NCI-H1436 (cell line): ENCODE measurements at places on chromosomes 12 and 14.
A peak's percentile ranks its signal among the peaks of the same experiment; 100 is the strongest.

DNA sequence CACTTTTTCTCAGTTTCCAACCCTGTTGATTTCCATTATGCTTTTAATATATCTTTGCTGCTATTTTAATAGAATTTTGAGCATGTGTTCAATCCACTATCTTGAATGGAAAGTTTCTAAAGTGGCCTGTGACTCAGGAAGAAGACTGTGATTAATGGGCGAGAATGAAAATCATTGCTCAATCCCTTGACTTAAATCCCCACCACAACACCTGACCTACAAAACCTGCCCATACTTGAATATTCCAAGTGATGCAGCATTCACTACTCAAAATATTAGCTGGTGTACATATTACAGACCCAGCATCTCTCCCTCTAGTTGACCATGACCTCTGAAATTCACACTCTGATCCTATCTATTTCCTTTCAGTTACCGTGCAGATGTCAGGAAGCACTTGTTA is 1.3 kb upstream of the OAS3 start:
- DNase-seq, result no peak

GRCh38 chr14:65070471-65070976 is 31.8 kb downstream of the MAX start:
- peak; percentile 16 for DNase-seq

DNA sequence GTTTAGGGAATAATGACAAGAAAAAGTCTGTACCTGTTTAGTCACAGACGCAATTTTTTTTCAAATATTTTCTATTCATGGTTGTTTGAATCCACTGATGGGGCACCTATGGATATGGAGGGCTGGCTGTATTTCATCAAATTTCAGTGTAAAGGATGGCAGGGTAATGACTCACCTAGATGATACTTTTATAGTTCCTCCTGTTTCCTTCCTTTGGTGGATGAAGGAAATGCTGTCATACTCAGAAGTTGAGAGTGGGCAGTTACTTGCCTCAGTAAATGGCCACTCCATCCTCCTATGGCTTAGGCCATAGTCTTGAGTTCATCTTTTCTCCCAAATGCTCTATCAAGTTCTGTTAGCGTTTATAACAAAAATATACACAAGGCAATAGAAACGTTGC is 18.9 kb upstream of the C12orf71 start:
- no peak for DNase-seq

- DNase-seq, result no peak
Measured at GRCh38 chr14:58739674-58740073, 101.9 kb downstream of the DACT1 start.

- DNase-seq, result no peak
Measured at GRCh38 chr12:115597157-115597712, 680.3 kb downstream of the MED13L start.

DNA sequence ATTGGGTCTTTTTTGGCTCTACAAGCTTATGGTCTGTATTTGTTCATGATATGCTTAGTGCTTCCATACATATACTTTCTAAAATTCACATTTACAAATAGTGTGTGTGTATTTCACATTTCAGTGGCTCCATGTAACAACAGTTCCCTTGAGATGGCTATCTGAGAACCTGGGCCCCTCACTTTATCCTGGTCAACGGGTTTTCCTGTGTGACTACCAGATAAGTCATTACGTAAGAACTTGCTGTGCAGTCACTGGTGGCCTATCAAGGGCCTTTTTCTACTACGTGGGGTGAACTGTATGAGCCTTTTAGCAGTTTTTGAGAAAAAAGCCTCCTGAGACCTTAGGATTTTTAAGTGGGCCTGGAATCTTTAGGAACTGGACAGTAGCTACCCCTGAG is 454.1 kb downstream of the PCNX1 start:
- no peak for DNase-seq

GRCh38 chr12:67498991-67499390 is 149.6 kb upstream of the DYRK2 start:
- no peak for DNase-seq

GRCh38 chr12:3533703-3534386 is 42.8 kb downstream of the PRMT8 start:
- DNase-seq, result peak; percentile 47

- no peak for DNase-seq
Measured at GRCh38 chr14:54440037-54440436, 1.1 kb downstream of the CNIH1 start.

DNA sequence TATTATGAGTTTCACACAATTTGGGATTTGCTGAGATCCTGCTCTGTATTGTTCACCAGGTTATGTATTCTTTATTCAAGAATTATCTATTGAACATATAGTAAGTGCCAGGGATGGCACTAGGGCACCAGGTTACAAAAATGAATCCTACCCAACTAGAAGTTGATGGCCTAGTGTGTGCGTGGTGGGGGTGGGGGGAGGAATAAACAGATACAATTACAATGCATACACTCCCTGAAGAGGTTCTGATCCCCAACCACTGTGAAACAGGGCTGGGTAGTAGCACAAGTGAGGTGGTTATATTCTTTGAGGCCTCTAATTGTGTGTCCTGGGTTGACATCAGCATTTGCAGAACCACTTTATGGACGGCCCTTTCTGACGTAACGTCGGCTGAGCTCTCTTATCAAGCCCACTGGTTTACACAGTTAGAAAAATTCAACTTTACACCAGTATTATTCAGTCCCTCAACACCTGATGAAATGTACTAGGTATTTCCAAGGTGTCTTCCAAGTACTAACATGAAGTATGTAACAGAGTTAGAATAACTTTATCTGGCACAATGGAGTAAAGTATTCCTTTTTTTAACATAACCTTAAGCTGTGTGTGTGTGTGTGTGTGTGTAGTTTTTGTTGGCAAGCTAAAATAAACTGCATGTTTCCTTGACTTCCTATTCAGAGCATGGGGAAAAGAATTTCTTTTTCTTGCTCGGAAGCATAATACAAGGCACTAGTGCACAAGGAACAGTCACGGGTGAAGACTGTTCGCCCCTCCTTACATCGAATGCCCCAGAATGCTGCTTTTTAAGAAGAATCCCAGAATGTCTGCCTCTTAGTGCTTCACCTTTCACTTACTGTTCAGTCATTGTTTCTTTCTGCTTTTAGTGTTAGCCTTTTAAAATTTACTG is 8.1 kb upstream of the GLRX5 start:
- DNase-seq, result no peak

DNA sequence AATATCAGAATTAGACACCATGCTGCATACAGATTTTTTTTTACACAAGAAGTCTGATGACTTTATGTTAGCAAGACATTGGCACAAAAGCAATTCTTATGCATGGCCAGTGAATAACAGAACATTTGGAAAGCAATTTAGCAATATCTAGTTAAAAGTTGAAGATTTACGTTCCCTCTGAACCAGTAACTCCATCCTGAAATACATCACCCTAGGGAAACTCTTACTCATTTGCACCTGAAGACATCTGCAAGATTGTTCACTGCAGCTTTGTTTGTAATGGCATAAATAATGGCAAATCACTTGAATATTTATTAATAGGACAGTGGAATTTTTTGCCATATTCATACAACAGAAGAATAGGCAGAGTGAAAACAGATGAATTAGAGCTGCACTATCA is 670.0 kb upstream of the NOVA1 start:
- DNase-seq, result no peak

DNA sequence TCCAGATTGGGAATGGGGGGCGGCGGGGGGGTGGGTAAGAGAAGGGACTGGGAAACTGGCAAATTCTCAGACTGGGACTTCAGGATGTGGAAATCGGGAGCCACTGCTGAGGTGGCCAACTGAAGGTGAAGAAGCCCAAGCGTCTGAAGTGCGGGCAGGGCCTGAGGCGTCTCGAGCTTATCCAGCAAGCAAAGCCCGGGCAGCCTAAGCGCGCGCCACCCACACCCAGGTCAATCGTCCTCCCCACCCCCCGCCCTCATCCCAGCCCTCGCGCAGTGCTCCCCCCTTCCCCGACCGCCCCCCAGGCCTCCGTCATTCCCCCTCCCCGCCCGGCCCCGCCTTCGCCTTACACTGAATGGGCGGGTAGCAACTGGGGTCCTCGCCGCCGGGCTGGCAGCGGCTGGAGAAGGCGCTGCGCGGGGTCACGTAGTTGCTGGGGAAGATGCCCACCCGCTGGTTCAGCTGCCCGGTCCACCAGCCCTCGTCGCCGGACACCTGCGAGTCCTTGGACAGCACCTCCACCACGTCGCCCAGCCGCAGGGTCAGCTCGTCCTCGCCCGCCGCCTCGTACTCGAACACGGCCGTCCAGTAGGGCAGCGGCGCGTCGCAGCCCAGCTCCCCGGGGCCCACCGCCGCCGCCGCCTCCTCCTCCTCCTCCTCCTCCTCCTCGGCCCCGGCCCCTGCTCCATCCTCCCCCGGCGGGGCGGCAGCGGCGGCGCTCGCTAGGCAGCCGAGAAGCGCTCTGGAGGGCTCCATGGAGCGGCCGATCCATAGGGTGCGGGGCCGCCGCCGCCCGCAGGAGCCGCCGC is 693 bp downstream of the MAP3K9 start:
- peak; percentile 40 for DNase-seq

DNA sequence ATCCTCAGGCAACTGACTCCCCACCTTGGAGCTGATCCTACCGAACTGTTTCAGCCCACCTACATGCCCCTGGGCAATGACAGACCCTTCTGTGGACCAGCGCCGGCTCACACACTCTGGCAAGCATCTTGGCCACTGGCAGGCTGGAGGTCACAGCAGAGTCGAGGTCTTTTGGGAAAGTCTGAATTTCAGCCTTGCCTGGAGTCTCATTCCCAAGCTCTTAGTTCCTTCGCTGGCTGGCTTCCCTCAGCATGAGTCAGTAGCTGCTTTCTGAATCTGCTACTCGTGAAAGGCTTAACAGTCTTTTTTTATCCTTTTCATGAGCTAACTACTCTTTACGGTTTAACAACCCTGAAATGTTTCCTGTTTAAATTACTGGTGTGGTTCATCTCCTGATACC is 44.5 kb downstream of the ASCL4 start:
- no peak for DNase-seq

DNA sequence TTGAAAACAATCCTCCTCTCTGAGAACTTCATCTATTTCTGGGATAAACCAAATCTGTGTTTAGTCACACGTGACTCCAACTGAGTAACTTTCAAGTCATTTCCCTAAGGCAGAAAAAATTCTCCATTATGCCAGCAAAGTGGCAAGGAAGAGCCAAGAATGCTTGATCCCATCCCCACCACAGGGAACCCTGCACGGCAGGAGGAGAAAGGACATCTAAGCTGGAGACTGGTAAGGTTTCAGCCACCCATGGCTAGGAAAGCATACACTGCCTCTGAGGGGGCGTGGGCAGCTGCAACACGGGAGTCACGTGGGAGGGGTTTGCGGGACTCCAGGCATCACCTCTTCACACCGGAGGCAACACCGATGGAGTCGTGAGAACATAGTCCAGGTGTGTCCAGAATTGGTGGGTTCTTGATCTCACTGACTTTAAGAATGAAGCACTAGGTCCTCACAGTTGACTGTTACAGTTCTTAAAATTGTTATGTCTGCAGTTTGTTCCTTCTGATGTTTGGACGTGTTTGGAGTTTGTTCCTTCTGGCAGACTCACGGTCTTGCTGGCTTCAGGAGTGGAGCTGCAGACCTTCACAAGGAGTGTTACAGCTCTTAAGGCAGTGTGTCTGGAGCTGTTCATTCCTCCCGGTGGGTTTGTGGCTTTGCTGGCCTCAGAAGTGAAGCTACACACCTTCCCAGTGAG is 2.7 kb upstream of the SIVA1 start:
- no peak for DNase-seq

- no peak for DNase-seq
Measured at GRCh38 chr14:96246539-96246847, 9.5 kb upstream of the BDKRB1 start.

DNA sequence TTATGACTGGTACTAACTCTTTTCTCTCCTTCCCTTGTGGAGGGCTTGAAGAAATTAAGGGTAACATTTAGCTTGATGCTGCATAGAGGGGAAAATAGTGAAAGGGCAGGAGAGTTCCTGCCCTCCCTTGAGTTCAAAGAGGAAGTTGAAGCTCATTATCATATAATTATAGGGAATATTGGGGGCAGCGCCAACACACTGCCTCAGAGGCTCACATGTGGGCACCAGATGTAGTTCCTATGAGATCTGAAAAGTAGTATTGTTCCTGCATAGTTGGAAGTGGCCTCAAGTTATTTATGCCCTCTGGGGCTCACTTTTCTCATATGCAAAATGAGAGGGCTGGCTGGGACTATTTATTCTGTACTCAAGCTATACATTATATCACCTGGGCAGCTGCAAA is 33.0 kb upstream of the FGF23 start:
- DNase-seq, result no peak

- DNase-seq, result no peak
Measured at GRCh38 chr12:130868412-130868811, 3.5 kb upstream of the RAN start.

GRCh38 chr14:62711351-62712023 is 333.8 kb downstream of the KCNH5 start:
- no peak for DNase-seq

- peak; percentile 60 for DNase-seq
Measured at GRCh38 chr12:74537126-74537706, 419 bp upstream of the ATXN7L3B start.

- no peak for DNase-seq
Measured at GRCh38 chr12:56954958-56955355, 2.5 kb downstream of the RDH16 start.

DNA sequence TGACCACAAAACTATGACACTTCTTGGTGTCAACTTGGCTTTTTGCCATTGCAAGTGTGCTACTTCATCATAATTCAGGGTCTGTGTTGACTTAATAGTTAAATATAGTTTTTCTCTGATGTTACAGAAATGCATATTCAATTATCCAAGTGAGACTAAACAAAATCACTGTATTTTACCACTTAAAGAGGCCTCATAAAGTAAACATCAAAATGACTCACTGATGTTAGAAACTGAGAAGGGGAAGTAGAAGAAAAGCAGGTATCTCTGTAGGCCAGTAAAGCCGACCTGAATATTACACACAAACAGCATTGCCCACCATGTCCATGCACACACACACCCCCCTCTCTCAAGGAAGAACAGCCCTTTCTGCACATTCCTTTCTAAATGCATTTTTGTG is 55.4 kb downstream of the RPAP3 start:
- no peak for DNase-seq

DNA sequence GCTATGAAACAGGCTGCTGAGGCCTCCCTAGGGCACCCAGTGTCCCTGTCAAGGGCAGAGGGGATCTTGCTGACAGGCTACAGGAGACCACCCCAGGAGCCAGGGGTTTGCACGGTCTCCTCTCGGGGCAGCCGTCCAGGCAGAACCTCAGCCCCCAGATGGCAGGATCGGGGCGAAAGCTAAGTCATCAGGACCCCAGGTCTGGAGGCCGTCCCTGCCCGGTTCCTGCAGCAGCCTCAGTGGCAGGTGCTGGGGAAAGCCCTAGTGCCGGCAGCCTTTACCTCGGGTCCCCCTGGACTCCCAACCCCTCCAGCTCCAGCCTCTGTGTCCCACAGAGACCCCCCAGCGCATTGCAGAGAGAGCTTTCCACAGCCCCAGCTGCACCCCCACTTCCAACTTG is 103.8 kb upstream of the C14orf180 start:
- no peak for DNase-seq

- DNase-seq, result no peak
Measured at GRCh38 chr12:79725987-79726386, 35.2 kb upstream of the PAWR start.

- no peak for DNase-seq
Measured at GRCh38 chr12:22993609-22994315, 368.8 kb downstream of the ETNK1 start.
